Esophagus mucosa (tissue), 1 donor: ENCODE measurements at places on chromosomes 1 and 21. TPM values are rescaled to one million over a fixed set of nuclear protein-coding genes. Genes with fewer than 3 reads are reported as not detected.

DNA sequence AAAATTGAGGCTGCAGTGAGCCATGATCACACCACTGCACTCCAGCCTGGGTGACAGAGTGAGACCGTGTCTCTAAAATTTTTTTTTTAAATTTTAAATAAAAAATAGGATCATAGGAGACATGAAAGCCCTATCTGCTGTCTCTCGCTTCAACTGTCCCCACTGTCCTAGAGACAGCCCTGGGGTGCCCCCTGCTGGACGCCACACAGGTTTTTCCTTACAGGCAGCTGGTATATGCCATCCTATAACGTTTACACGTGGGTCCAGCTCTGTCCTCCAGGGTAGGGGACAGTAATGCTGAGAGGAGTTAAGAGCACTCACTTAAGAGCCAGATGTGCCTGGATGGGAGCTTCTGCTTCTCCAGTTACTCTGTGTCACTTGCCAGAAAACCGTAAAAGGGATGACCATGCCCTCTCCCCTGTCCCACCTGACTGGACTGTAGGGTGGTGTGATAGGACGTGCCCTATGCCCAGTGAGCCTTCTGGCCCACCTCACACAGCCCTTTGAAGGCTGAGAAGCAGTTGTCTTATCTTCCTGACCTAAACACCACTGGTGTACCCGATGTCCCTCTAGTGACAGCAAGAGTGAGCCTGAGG is 8.5 kb downstream of the FBXO2 start:
- peak; percentile 64 for ATAC-seq

DNA sequence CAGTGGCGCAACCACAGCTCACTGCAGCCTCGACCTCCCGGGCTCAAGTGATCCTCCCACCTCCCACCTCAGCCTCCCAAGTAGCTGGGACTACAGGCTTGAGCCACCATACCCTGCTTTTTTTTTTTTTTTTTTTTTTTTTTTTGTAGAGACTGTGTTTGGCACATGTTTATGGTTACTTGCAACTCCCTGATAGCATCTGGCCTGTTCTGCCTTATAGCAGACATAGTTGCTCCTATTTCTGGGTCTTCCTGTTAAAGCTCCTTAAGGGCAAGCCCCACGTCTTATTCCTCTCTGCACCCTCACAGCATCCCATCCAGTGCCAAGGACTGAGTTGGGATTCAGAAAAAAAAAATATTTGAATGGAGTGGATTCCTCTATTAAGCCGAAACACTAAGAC is 17.1 kb upstream of the CNR2 start:
- ATAC-seq, result no peak

DNA sequence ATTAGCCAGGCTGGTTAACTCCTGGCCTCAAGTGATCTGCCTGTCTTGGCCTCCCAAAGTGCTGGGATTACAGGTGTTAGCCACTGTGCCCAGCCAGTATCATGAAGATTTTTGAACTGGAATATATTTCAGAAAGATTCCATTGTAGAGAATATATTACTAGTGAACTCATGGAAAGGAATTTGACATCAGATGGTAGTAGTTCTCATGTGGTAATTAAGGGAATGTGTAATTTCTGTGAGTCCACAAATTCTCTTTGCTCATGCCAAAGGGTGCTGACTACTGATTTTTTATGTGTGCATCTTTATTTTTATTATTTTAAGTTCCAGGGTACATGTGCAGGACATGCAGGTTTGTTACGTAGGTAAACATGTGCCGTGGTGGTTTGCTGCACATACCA is 10.4 kb downstream of the DTL start:
- ATAC-seq, result no peak

- ATAC-seq, result no peak
Measured at GRCh38 chr1:221921936-221922335, 180.0 kb upstream of the DUSP10 start.

- ATAC-seq, result no peak
Measured at GRCh38 chr1:174953285-174954072, 46.3 kb upstream of the CACYBP start.

DNA sequence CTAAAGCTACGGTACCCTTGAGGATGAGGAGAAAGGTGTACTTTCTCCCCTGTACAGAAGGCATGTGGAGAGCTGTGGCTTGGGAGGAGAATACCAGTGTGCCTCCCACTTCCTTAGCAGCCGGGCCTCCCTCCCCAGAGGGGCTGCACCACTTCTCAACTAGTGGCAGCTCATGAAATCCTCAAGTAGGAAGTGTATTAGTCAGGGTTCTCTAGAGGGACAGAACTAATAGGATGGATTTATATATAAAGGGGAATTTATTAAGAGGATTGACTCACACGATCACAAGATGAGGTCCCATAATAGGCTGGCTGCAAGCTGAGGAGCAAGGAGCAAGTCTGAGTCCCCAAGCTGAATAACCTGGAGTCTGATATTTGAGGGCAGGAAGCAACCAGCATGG is 53.1 kb upstream of the PPP2R5A start:
- peak; percentile 31 for ATAC-seq

DNA sequence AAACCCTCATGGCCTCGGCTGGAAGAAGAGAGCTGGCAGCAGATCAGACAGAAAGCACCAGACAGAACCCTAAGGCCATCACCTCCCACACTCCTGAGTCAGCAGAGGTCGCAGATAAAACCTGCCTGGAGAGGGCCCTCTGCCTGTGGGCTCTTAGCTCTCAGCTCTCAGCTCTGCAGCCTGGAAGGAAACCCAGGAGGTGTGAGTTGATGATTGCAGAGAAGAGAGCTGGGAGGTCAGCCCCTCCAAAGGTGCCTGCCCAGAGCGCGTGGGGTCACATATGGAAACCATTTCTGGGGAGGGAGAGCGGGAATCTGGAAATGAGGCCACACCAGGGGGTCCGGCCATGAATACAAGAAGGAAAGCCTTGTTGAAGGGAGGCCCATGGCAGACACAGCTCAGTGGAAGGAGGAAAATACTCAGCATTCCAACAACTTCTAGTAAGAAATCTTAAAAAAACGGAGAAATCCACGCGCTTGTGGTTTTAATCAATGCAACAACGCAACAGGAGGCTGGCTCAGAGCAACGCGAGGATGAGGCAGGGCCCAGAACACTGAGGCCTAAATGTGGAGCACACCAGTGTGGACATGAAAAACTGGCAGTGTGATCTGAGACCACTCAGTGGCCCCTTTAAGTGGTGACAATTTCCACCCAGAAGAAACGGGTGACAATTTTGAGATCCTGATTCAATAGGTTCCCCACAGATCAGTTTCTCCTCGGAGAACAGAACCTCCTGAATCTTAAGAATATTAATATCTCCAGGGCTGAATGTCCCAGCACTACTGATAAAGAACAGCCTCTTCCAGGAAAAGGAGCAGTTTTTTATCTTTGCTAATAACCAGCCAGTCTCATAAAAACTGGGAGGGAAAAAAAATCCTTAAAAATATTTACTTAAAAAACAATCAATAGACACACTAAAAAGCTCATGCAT is 45.7 kb downstream of the PSMG1 start:
- ATAC-seq, result peak; percentile 39

Gene TBX15
- not detected for total RNA-seq

DNA sequence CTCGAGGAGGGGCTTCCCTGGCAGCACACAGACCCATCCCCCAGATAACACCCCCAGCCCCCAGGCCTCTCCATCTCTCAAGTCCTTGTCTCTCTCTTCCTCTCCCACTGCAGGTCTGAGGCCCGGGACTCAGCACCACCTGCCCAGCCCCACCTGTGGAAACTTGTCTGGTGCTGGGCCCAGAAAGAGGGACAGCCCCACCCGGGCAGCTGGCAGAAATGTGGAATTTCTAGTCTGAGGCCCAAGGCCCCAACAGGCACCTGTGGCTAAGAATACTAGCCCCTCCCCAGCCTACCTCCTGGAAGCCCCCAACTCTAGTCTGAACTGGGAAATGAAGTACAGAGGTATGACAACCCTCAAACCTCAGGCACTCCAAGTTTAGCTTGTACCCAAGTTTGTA is 15.4 kb downstream of the TTC39A start:
- ATAC-seq, result peak; percentile 74

GRCh38 chr21:26425576-26425975 is 147.5 kb downstream of the CYYR1 start:
- ATAC-seq, result no peak

GRCh38 chr1:24910751-24911650 is 19.1 kb downstream of the RUNX3 start:
- ATAC-seq, result peak; percentile 36

Gene SASS6
- total RNA-seq, result 2.9 TPM

- no peak for ATAC-seq
Measured at GRCh38 chr1:164743976-164744375, 185.0 kb downstream of the PBX1 start.

Gene PRDM2
- 24.7 TPM for total RNA-seq
